Eye (tissue), 1 donor: ENCODE measurements at places on chromosomes 16 and 17.

- DNase-seq = no peak
Measured at GRCh38 chr17:82285141-82285540, 11.6 kb upstream of the CSNK1D start.

- DNase-seq = no peak
Measured at GRCh38 chr16:88466175-88466862, 13.2 kb downstream of the ZFPM1 start.

DNA sequence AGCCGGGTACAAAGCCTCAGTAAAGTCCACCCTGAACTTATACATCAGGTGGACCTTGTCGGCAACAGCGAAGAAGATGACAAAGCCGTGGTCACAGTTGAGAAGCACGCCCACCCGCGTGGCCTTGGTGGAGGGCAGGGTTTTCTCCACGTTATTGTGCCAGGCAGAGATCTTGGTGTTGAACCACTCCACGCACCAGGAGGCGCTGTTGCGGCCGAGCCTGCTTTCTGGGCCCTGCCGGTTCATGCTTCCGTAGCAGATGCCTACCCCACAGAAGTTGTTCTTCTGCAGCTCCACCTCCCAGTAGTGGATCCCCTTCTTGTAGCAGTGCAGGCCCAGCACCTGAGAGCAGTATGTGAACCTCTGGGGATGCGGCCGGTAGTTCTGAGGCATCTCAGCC lies 22.1 kb downstream of the TRIM25 start:
- DNase-seq = no peak

DNA sequence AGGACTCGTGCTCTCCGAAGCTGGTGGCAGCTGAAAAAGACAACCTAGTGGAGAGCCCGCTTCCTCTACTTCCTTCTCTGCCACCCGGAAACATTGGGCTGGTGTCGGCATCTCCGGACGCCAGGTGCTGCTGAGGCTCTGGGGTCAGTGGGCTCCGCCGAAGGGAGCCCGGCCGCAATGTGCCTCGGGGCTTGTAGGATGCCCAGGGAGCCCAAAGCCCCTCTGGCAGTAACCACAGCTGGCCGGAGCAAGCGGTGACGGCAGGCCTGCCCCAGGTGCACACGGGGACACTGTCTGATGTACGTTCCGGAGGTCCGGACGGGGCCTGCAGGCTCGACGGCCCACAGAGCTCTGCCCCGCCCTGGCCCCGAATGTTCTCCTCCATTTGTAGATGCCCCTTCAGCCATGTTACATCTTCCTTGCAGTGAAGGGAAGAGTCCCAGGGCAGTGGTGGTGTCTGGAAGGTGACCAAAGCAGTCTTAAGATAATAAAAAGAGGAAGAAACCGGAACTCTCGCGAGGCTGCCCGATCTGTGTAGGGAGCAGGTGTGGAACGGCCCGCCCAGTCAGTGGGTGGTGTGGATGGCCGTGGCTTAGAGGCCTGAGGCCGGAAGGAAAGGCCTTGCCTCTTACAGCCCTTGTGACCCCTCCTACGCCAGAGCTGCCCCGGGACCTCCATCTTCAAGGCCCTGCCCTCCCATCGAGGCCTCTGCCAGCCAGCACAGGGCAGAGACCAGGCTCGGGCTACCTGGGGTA lies 22.6 kb downstream of the NDUFAF8 start:
- DNase-seq = no peak

DNA sequence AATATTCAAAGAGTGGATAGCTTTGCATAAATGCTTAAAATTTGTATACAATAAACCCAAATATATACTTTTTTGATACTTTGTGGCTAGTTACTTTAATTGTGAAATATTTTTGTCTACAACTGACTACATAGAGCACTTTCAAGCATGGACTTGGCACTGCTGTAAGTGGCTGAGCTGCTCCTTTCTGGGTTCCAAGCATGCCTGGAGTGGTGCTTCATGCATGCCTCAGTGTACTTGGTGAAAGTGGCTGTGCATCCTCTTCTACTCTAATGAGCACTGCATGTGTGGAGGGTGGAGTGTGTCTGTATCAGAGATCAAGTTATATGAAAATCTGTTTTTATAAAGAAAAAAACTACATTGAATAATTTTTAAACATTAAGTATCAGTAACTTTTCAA lies 94.1 kb downstream of the OMG start:
- DNase-seq = no peak

DNA sequence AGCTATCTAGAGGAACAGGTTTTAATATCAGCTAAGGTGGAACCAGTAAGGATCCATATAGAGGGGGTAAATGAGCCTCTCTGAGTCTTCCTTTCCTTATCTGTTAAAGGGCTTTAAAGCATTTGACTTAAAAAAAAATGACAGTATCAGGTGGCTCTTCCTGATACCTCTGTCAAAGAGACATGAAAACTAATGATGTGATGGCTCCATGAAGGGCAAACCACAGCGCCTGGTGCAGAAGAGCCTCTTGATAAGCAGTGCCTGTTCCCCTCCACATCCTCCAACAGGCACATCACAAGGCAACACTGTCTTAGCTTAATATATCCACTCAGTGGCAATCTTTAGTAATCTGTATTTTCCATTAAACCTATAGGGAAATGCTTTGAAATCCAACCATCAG lies 68.9 kb downstream of the USP31 start:
- no peak for DNase-seq

DNA sequence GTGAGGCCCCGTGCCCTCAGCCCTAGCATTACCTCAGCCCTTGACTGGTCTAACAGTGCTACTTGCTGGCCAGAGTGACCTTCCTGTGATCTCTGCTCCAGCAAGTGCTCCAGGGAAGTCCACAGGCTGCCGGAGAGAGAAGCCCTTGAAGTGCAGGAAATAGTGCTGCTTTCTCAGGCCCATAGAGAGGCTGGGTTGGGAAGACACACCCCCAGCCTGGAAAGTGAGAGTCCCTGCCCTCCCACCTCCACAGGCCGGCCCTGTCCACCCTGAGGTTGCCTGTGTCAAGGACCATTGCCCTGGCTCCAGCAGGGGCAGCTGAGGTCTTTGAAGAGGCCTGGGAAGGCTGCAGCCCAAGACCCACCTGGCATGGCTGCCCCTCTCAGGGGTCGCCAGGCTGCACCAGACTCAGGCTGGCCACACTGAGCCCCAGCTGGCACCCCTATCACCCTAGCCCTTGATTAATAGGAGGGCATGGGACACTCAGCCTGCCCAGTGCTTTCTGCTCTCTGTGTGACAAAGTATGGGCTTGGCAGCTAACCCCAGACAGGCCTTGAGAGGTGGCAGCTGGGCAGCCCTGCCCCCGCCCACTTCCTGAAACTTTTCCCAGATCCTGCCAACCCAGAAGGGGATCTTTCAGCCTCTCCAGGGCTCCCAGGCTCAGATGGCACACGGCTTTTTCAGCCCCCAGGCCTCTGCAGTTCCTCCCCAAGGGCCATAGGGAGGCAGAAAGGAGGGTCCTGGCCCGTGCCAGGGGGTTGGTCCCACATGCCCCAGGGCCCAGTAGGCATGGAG lies 21.7 kb downstream of the ATP6V0D1 start:
- DNase-seq = no peak

GRCh38 chr16:77206533-77206932 lies 7.3 kb downstream of the SYCE1L start:
- DNase-seq = no peak

GRCh38 chr17:31216031-31216751 lies 80.8 kb downstream of the OMG start:
- peak; percentile 84 for DNase-seq

DNA sequence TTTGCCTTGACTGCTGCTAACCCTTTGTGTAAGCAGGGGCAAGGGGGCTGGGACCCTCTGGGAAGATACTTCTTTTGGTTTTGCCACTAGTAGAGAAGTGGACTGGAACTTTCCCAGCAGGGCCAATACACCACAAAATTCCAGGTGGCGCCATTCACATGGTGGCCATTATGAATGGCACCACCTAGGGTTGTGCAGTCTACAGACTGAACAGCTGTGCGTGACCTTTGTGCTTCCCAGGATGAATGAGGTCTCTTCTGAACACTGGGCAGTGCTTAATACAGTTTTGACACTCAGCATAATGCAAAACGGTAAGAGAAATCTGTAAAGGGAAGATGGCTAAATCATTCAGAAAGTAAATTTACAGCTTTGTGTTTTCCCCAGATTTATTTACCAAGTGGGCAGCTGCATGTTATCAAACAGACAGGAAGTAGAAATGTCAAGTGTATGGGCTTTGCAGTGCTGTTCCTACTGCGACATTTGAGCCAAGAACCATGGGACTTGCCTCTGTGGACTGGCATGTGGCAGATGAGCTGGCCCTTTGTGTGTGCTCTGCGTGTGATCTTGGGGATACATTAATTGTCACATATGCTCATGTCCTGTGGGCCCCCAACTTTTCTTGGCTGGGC lies 9.2 kb downstream of the SYT17 start:
- no peak for DNase-seq

GRCh38 chr16:79897453-79898146 lies 297.1 kb upstream of the MAF start:
- DNase-seq = no peak

- DNase-seq = no peak
Measured at GRCh38 chr16:55249936-55250335, 74.1 kb upstream of the IRX6 start.

- no peak for DNase-seq
Measured at GRCh38 chr17:4972752-4973151, 5.1 kb upstream of the SPAG7 start.

DNA sequence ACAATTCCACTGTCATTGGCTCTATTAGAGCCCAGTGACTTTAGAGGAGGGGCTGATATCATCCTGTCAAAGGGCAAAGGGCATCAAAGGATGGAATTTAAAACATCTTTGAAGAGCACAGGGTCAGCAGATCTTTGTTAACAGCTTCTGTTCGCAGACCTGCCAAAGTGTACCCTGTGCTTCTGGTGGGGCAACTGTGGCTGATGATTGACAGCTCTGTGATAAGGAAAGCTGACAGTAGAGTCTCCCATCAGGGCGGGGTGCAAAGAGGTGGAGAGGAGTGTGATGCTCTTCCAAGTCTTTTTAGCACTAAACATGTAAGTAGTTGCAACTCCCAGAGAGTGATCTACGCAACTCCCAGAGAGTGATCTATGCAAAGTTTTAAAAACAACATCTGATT lies 742.1 kb upstream of the SOX9 start:
- DNase-seq = no peak

DNA sequence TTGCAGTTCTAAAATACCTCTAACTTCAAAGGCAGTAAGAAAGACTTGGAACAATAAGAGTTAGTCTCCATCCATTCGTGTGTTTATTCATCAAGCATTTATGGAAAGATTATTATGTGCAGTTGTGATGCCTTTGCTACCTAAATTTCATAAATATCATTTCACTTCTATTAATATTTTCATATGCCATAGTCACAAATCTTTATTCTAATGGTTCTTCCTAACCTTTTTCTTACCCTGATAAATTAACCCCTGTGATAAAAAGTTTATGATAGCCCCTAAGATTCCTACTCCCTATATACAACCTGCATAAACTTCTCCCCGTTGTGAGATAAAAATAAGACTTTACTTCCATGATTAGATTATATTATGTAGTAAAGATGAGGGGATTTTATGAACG lies 94.9 kb downstream of the BRIP1 start:
- DNase-seq = no peak

DNA sequence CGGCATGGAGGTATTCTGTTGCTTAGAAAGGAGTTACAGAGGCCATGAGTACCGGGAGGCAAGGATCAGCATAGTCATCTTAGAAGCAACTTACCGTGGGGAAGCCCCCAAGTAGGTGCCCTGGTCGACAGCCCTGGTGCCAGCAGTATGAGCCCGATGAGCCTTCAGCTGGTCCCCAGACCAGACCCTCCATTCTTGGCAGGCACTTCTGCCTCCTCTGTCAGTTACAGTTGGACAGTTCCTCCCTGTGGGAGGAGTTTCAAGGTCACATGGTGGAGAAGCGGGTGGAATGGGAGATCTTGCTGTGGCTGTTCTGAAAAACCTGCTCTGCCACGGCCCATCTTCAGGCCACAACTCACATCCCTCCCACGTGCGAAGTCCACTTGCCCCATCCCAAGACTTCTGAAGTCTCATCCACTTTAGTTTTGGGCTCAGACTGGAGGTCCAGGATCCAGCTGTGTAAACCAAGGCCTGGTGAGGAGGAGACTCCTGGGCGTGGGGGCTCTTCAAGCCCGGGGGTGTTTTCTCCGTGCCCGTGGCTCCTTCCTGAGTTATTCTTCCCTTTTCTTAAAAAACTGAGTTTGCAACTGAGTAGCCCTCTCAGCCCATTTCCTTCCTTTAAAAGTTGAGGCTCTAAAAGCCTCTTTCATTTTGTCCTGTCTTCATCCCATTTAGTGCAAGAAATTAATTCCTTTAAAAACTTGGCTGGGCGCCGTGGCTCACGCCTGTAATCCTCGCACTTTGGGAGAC lies 133.5 kb downstream of the SEC14L1 start:
- DNase-seq = no peak

DNA sequence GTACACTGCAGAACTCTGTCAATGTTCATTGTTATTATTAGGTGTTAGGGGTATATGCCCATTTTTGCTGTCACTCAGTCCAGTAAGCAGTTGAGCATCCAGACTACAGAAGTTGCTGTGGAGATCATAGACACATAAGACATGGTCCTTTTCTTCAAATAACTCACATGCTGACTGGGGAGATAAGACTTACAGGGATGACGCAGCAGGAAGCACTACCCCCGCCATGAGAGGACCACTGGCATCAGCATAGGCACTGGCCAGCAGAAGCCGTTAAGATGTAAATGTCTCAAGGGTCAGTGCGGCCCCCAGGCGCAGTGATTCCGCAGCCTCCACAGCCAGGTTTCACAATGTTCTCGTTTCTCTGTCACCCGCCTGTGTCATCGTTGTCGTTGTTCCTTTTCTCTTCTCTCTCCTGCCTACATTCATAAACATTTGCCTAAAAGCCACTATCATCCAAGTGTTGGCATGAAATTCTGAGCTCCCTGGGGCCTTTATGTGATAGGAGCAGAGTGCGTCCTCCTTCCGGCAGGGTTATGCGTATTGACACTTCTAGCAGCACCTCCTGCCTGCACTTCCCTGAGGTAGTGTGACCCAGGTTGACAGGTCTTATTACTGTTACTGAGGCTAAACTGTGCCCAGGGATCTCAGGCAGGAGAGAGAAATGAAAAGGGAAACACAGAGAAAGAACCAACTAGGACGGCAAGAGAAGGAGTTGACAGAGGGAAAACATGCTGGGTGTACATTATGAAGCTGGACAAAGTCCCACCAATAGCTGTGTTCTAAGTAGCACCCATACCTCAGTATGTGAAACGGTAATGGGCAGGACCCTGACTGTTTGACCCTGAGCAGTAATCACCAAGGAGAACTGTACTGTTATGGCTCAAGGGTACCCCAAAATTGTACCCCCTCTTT lies 17.9 kb downstream of the TANGO6 start:
- peak; percentile 61 for DNase-seq

GRCh38 chr16:30481381-30481780 lies 8.8 kb downstream of the ITGAL start:
- DNase-seq = no peak

GRCh38 chr17:82924812-82925211 lies 85.0 kb upstream of the ZNF750 start:
- no peak for DNase-seq
